Suprapubic skin (tissue), 4 donors: ENCODE measurements at places on chromosomes 1 and 21. TPM values are rescaled to one million over a fixed set of nuclear protein-coding genes. Genes with fewer than 3 reads are reported as not detected.

The PTAFR gene
- 4.7 TPM for total RNA-seq

The LORICRIN gene
- total RNA-seq, result 208 TPM

- H3K4me3 ChIP-seq, result no peak overlapping the region
- H3K27me3 ChIP-seq, result no peaks in the 10 kb centered on the region
- H3K36me3 ChIP-seq, result no peaks in the 10 kb centered on the region
- DNase-seq, result no peak
- no peak overlapping the region for H3K27ac ChIP-seq
Observed at GRCh38 chr21:31915566-31915965, 42.7 kb downstream of the HUNK start.

- H3K4me1 ChIP-seq, result peaks cover 4% of the 10 kb centered on the region
- no peak for DNase-seq
- no peak overlapping the region for H3K27ac ChIP-seq
- H3K4me3 ChIP-seq, result no peak overlapping the region
Observed at GRCh38 chr1:208787219-208787618, 543.0 kb upstream of the PLXNA2 start.

- no peak overlapping the region for H3K27ac ChIP-seq
- H3K4me3 ChIP-seq, result no peak overlapping the region
- H3K27me3 ChIP-seq, result peaks cover 7% of the 10 kb centered on the region
- H3K36me3 ChIP-seq, result no peaks in the 10 kb centered on the region
- H3K4me1 ChIP-seq, result peaks cover 5% of the 10 kb centered on the region
Observed at GRCh38 chr1:220812308-220812707, 25.6 kb downstream of the MTARC1 start.

DNA sequence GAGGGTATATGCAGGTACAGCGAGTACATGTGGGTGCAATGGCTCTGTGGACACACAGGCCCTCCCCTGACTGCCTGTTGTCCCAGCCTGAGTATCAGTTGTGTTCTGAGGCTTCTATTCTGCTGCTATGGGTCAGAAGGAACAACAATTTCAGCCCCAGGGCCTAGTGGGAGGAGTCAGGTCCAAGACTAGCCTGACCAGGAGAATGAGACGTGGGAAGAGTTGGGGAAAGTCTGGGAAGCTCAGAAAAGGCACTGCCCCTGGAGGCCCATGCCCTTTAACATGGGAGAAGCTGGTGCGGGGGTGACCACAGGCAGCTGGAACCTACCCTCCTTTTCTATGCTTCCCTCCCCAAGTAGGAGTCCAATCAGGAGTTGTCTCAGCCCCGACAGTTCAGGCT, 7.7 kb downstream of the IGSF8 start:
- H3K36me3 ChIP-seq, result peaks cover 74% of the 10 kb centered on the region
- no peak overlapping the region for H3K27ac ChIP-seq
- H3K4me1 ChIP-seq, result peaks cover 6% of the 10 kb centered on the region
- no peak for DNase-seq

- H3K36me3 ChIP-seq, result no peaks in the 10 kb centered on the region
- H3K27me3 ChIP-seq, result no peaks in the 10 kb centered on the region
Observed at GRCh38 chr1:30903343-30904034, 5.1 kb downstream of the SDC3 start.

DNA sequence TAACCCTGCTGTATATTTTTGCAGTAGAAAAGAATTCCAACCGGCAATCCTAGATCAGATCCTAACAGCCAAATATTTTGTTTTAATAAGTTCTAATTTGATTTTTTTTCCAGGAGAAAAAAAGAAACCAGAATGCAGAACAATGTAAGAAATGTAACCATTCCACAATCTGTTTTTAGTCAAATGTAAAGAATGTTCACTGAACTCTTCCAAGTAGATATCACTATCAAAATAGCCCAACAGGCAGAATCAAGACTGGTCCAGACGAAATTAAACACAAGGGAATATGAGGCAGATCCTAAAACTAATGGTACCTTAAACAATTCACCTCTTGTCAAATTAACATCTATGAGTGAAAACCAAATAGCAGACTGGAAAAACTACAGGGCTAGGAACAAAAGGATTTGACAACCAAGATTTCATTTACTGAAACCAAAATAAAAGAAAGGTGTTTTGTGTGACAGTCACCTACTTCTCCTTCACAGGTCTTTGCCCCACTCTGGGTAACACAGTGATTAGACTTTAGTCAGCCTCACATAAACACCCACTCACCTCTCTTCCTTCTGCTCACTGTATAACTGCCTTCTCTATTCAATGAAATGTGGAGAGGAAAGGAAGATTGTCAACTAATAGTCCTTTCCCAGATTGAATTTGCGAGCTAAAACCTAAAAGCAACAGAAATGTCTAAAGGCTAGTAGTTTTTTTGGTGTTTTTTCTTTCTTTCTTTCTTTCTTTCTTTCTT, 137.9 kb downstream of the FAF1 start:
- H3K27me3 ChIP-seq, result no peaks in the 10 kb centered on the region
- no peak overlapping the region for H3K4me3 ChIP-seq
- DNase-seq, result no peak
- no peak overlapping the region for H3K27ac ChIP-seq

DNA sequence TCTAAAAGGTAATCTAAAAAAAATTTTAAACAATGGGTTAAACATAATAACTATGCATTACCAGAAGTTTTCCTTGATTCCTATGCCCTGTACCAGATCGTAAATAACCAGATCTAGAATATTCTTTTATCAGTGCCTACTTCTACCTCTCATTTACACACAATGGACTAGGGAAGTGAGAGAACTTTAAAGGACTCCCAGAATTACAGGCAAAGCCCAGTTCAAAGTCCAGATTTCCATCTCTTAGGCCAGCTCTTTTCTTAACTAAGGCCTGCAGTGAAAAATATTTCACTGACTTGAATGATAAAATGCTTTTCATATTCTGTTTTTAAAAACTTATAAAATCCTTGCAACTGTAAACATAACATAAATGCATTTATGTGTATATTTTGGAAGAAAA, 32.6 kb downstream of the ESRRG start:
- no peak overlapping the region for H3K27ac ChIP-seq
- H3K4me3 ChIP-seq, result no peak overlapping the region
- no peak for DNase-seq
- no peaks in the 10 kb centered on the region for H3K36me3 ChIP-seq
- H3K4me1 ChIP-seq, result no peaks in the 10 kb centered on the region
- no peaks in the 10 kb centered on the region for H3K27me3 ChIP-seq

GRCh38 chr1:221069178-221069903, 190.1 kb downstream of the HLX start:
- DNase-seq, result no peak
- no peak overlapping the region for H3K27ac ChIP-seq
- no peaks in the 10 kb centered on the region for H3K4me1 ChIP-seq
- H3K36me3 ChIP-seq, result no peaks in the 10 kb centered on the region
